KBM-7 (cell line): ENCODE measurements at places on chromosomes 5 and 9.

DNA sequence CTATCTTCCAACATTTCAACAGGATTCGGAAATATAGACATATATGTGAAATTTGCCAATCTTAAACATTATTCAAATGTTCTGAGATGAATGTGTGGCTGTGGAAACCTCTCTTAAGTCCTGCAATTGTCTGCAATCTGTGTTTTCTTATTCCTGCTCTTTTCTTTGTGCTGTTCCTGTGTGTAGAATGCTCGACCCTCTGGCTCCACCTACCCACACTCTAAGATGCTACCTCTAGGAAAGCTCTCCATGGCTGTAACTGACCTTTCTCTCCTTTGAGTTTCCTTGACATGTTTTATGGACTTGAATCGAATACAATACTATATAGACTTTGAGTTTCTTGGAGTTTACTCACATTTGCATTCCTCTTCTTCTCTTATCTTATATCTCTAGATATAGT lies 120.6 kb upstream of the ASTN2 start:
- DNase-seq: no peak

DNA sequence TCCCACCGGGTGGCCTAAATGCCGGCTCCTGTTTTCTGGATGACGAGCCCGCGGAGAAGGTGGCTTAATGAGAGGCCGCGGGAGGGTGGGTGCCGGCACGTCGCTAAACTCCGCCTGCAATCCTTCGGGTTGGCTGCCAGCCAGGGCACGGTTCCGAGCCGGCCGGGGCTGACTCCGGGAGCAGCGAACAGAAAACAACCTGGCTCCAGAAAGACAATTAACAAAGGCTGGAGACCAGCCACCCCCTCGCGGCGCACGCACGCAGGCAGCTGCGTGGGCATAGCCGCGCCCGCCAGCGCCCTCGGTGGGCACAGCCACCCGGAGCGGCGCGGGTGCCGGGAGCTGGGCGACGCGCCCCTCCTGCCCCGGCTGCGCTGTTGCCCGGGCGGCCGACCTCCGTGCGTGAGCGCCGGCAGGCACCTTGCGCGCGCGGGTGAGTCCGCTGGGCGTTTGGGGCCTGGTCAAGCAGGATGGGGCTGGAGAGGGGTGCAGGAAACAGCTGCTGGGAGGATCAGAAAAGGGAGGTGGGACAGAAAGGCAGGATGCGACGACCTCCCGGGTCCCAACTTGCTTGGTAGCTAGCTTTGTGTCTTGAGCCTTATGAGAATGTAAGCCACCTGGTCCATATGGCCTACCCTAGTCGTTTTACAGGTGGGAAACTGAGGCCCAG lies at the start of gene ARHGEF37:
Gene ARHGEF37 (plus strand): TSS at position 307 of the 670 bp plus-strand sequence. CDS start 16,272 bp downstream, outside the sequence.
- peak; percentile 19 for DNase-seq

- DNase-seq: no peak
These were observed 79.3 kb upstream of the ITGA1 start for GRCh38 chr5:52708463-52708862.

DNA sequence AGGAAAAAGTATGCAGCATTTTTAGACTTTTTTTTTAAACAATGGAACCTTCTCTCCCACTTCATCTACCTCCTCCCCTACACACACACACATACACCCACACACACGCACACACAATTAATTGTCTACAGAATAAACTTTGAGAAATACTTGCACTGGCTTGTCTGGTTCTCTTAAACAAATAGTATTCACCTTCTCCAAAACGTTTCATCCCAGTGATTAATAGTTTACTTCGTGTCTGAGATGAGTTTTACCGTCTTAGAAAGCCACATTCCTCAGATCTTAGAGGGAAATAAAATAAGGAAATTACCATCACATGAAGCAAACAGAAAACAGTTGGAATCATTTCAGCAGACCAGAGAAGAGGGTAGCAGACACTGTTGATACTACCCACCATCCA lies 570.6 kb upstream of the CLINT1 start:
- no peak for DNase-seq

GRCh38 chr5:170628691-170629565 lies 125.1 kb downstream of the KCNIP1 start:
- DNase-seq: no peak

DNA sequence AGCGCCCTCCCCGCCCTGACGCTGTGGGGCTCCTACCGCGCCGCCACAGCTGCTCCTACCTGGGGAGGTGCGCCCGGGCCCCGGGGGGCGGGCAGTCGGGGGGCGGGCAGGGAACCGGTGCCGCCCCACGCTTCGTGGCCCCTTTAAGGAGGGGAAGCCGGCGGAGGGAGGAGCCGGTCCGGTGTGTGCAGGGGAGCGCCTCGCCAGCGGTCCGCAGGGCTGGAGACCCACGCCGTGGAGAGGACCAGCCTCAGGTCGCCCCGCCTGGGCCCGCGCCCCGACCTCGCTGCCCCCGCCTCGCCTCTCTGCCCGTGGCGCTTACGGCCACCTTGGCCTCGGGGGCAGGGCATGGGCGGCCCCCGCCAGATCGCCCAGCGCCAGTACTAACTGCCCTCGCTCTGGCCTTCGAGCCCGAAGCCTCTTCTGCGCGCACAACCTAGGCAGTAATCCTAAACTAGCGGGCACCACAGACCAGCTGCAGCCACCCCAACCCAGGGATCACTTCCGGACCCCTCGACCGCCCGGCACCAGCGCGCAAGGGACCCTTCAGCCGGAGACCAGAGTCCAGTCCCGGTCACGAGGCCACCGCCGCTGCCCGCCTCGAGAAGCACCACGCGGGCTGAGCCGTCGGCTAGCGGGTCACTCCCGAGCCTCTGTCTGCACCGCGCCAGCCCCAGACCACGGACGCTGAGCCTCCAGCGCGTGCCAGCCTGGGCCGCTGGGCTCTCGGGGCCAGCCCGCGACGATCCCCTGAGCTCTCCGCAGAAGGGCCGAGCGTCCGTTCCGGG lies at the start of gene FOXE1:
Gene FOXE1 (plus strand): TSS at position 171 of the 788 bp plus-strand sequence. CDS start 689 bp downstream, outside the sequence.
- DNase-seq: no peak

DNA sequence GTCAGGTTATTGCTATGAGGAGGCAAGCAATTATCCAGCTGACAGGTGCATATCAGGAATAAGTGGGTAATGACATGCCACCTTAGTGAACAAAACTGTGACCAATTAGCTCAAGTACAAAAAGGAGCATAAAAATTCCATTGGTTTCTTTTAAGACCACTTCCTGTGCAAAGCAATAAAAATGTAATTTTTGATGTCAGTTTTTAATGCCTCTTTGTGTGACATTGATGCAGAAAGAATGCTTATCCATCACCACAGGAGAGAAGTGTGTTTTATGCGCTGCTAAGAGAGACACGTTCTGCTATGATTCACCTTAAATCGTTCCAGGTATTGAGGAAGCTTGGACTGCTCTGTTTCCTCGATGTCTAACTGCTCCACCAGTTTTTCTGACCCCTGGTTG lies 96.7 kb downstream of the MRPS27 start:
- no peak for DNase-seq

- DNase-seq: no peak
These were observed 268.6 kb downstream of the ISL1 start for GRCh38 chr5:51651889-51652288.

DNA sequence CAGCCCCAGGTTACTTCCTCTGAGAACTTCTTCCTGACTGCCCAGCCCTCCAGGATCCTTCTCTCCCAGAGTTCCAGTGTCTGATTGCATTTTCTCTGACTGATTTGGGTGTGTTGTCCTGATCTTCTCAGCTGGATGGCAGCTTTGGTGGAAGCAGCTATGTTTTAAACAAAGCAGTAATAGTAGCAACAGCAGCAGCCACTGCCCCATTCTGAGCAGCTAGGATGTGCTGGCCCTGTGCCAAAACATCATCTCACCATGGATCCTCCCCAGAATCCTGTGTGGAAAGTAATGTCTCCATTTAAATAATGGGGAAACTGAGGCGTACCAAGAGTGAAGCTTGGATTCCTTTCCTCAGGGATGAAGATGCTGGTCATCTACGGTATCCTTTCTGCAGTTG lies 46.4 kb upstream of the PSD2 start:
- DNase-seq: no peak

GRCh38 chr5:16502866-16503265 lies 37.3 kb upstream of the ZNF622 start:
- DNase-seq: no peak

GRCh38 chr5:176800024-176800423 lies 10.3 kb upstream of the UNC5A start:
- DNase-seq: no peak

DNA sequence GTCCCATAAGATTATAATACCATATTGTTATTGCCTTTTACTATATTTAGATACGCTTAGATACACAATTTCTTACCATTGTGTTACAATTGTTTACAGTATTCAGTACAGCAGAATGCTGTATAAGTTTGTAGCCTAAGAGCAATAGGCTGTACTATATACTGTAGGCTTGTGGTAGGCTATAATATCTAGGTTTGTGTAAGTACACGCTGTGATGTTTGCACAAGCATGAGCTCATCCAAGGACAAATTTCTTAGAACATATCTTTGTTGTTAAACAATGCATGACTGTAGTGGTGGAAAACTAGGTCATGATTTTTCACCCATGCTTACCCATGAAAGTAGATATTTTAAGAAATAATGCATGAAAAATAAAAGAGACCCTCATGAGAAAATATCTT lies 509.4 kb upstream of the CDH18 start:
- DNase-seq: no peak

DNA sequence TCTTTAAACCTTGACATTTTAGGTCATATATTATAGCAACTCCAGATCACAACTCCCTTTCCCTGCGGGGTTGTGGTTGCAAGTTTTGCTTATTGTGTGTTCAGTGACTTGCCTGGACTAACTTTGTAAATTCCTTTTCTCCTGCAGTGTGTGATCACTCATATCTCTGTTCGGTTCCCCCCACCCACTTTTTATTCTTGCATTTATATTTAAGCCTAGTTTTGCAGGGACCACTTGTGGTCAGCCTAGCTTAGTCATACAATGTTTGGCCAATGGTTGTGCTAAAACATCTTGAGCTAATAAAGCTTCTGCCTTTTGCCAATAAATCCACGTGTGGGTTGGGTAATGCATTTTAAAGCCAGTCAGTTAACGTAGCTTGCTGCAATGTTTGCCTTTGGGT lies 146.5 kb upstream of the IRX4 start:
- DNase-seq: no peak

DNA sequence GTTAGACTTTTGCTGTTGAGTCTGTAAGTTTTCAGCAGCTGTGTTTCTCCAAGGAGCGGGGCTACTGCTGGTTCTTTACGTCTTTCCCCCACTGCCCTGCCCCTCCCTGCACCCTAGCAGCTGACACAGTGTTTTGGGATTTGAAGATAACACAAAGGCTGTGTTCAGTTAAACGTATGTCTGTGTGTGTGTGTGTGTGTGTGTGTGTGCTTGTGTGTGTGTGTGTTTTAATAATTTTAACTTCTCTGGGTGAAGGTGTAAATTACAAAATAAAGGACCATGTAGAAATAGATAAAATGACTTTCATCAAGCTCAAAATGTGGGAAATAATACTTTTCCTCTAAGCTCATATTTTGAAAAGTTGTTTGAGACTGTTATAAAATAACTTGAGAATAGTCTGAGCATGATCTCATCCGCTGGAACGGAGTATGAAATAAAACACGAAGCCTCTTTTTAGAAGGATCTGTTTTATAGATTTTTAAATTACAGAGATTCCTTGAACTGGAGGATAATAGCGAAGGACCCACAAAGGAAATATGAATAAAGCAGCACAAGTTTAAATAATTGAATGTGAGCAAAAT lies 10.9 kb downstream of the ABL1 start:
- DNase-seq: no peak

DNA sequence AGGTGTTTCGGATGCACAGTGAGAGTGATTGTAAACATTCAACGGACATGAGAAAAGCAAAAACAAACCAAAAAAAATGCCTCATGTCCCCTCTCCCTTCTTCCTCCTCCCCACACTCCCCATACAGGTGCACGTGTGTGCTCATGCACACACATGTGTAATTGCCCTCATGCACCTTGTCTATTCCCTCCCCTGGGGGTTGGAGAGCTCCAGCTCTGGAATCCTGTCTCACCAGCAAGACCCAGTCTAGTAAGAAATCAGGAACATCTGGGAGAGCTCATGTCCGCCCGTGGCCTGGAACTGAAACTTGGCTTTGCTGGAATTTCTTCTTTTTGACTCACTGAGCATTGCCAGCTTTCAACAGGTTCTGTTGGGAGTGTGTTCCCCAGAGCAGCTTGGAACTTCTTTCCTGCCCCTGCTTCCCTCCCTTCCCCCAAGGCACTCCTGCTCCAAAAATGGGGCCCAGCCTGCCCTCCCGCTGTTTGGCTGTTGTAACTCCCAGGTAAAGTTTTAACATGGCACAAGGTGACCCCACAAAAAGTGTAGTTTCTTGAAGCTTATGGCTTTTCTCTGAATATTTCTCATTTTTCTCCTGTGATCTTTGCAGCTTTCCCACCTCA lies 190.1 kb downstream of the NR3C1 start:
- DNase-seq: no peak
